Activated CD8-positive, alpha-beta memory T cell treated with anti-CD3 and anti-CD28 coated beads, Interleukin-2, amount 10 ng/mL, durations not matched to agents 7 days and 5 days (primary cell): ENCODE measurements at places on chromosomes 12 and 14.

DNA sequence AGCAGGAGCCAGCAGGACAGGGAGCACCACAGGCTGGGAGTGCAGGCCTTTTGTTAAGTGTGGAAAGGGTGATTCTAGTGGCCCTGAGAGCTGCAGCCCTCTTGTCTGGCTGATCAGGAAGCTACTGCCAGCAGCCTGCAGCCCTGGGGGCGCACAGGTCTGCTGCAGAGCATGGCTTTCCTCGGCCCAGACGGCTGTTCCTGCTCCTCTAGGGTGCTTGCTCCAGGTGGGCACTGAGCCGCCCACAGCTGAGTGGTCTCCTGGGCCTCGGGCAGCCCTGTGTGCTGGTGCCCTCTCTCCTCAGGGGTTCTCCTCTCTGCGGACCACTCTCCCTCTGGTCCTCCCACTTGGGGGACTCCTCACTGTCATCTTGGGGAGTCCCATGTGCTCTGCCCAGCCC, 18.9 kb downstream of the CCDC88C start:
- peak overlapping the region; percentile 99 for H3K4me3 ChIP-seq
- H3K27ac ChIP-seq: peak overlapping the region; percentile 82
- DNase-seq: no peak
- peaks cover 45% of the 10 kb centered on the region for H3K36me3 ChIP-seq
- H3K27me3 ChIP-seq: no peaks in the 10 kb centered on the region
- H3K4me1 ChIP-seq: peaks cover 88% of the 10 kb centered on the region

DNA sequence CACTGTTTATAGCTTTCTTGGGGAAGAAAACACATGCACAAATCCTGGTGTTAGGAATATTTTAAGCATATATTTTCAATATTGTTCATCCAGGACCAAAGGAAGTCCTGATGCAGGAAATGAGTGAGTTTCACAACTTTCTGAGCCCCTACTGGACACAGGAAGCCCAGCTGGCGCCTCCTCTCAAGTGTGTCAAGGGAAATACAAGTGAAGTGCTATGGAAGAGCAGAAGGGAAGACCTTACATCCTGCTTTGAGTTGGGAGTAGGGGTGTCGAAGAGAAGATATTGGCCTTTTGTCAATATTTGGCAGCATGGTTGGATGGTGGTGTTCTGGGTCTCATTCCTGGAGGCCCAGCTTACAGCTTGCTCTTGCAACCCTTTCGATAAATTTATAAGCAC, 66.1 kb upstream of the ZDHHC17 start:
- H3K4me1 ChIP-seq: no peaks in the 10 kb centered on the region
- peaks cover 3% of the 10 kb centered on the region for H3K27me3 ChIP-seq
- no peaks in the 10 kb centered on the region for H3K36me3 ChIP-seq

GRCh38 chr12:46590991-46591703, 218.6 kb upstream of the SLC38A2 start:
- no peak overlapping the region for H3K4me3 ChIP-seq
- H3K27ac ChIP-seq: no peak overlapping the region
- no peak for DNase-seq
- peaks cover 12% of the 10 kb centered on the region for H3K4me1 ChIP-seq

DNA sequence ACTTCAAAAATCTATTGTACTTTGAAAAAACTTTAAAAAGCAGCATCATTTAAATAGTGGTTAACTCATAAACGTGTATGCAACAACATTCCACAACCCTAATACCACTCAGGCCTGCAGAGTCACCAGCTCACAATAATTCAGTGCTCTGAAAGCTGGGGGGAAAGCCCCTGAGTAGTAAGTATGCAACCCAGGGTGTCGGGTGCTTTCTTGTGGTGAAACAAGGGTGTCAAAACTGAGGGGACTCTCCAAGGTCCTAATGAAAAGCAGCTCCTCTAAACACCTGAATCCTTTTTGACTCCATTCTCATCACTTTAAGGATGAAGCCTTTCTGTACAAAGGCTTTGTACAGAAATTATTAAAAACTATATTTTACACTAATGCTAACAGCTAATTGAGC, 33.7 kb downstream of the FGFR1OP2 start:
- H3K27ac ChIP-seq: no peak overlapping the region
- H3K4me1 ChIP-seq: peaks cover 18% of the 10 kb centered on the region
- H3K4me3 ChIP-seq: no peak overlapping the region
- no peaks in the 10 kb centered on the region for H3K27me3 ChIP-seq

DNA sequence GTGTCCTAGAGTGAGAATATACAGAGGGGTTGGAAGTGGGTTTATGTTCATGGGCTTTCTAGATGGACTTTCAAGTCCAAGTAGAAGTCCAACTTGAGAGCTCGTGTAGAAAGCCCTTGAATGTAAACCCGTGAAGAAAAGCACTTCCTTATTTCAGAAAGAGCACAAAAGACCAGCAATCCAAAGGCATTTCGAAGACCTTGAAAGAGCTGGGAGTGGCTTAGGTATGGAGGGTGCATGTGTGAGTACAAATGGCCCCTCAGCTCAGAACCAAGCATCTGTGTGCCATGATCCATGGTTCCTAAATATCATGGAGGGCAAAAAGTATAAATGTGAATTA, 160.7 kb downstream of the ETV6 start:
- H3K27me3 ChIP-seq: no peaks in the 10 kb centered on the region
- peaks cover 7% of the 10 kb centered on the region for H3K36me3 ChIP-seq
- peaks cover 31% of the 10 kb centered on the region for H3K4me1 ChIP-seq
- H3K4me3 ChIP-seq: no peak overlapping the region

DNA sequence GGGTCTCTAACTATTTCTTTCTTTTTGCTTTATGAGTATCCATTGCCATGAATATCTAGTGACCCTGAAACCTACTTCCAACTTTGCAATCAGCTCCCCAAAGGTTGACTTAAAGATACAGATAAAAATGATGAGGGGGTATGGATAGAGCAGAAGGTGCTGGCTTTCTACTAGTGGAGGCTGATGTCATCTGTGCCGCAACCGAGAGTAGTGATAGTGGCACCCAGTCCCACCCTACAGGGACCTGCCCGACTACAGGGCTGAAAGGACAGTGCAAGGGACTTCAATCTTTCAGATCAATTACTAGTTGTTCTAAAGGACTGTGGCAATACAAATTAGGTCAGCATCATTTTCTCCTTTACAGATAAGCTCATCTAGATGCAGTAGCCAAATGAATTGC, 806.0 kb downstream of the VRK1 start:
- H3K4me1 ChIP-seq: peaks cover 27% of the 10 kb centered on the region
- H3K27me3 ChIP-seq: no peaks in the 10 kb centered on the region
- peak; percentile 78 for DNase-seq
- H3K27ac ChIP-seq: no peak overlapping the region
- peaks cover 18% of the 10 kb centered on the region for H3K36me3 ChIP-seq

- H3K27me3 ChIP-seq: peaks cover 21% of the 10 kb centered on the region
- DNase-seq: no peak
- H3K36me3 ChIP-seq: peaks cover 1% of the 10 kb centered on the region
- no peak overlapping the region for H3K4me3 ChIP-seq
- H3K27ac ChIP-seq: no peak overlapping the region
These were observed 11.0 kb upstream of the PLBD1 start for GRCh38 chr12:14578646-14579045.

DNA sequence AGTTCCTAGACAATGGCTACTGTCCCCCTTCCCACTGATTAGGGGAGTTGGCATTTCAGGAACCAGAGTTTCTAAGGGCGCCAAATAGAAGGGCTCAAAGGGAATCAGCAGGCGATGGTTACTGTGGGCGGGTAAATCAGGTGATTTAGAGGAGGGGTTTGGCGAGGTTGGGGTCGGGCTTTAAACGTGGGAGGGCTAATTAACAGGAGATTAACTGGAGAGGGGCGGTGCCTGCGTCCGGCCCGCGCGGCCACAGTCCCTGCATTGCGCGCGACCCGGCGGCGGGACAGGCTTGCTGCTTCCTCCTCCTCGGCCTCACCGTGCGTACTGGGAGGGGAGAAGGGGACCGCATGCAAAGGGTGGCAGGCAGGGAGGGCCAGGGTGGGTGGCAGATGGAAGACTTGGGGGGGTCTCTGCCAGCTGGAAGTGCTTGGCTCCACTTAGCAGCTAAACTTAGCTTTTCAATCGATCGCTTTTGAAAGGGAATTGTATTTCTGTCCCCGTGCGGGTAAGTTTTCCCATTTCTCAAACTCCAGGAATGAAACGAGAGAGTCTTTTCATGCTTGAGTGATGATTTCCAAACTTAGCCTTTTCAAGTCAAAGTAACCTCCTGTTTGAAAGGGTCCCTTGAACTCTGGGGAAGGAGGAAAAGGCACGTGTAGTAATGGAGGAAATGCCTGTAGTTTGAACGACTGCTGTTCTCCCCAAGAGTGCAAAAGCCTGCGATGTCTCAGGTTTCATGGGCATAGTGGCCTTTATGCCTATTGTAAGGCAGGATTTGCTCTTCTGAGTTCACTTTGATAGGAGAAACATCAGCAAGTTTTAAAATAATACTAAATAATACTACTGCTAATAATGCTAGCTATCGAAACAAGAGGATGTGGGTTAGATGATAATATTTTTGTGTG, at the start of gene MGST1:
Gene MGST1 (plus strand): TSS at position 255 of the 908 bp plus-strand sequence. CDS start 6,608 bp downstream, outside the sequence.
- H3K4me3 ChIP-seq: no peak within 1 kb of the TSS
- no peaks in the 10 kb centered on the region for H3K4me1 ChIP-seq
- no peak for DNase-seq
- H3K27ac ChIP-seq: no peak within 1 kb of the TSS
- peaks cover 5% of the 10 kb centered on the region for H3K27me3 ChIP-seq

GRCh38 chr14:103315941-103316340, 18.1 kb upstream of the EIF5 start:
- no peak overlapping the region for H3K27ac ChIP-seq
- no peak overlapping the region for H3K4me3 ChIP-seq
- H3K36me3 ChIP-seq: no peaks in the 10 kb centered on the region
- no peak for DNase-seq

GRCh38 chr14:69685716-69686115, 74.3 kb downstream of the SUSD6 start:
- peaks cover 87% of the 10 kb centered on the region for H3K4me1 ChIP-seq
- peak; percentile 74 for DNase-seq
- H3K27me3 ChIP-seq: no peaks in the 10 kb centered on the region
- H3K36me3 ChIP-seq: peaks cover 35% of the 10 kb centered on the region
- H3K4me3 ChIP-seq: peak overlapping the region; percentile 50
- H3K27ac ChIP-seq: peak overlapping the region; percentile 80

DNA sequence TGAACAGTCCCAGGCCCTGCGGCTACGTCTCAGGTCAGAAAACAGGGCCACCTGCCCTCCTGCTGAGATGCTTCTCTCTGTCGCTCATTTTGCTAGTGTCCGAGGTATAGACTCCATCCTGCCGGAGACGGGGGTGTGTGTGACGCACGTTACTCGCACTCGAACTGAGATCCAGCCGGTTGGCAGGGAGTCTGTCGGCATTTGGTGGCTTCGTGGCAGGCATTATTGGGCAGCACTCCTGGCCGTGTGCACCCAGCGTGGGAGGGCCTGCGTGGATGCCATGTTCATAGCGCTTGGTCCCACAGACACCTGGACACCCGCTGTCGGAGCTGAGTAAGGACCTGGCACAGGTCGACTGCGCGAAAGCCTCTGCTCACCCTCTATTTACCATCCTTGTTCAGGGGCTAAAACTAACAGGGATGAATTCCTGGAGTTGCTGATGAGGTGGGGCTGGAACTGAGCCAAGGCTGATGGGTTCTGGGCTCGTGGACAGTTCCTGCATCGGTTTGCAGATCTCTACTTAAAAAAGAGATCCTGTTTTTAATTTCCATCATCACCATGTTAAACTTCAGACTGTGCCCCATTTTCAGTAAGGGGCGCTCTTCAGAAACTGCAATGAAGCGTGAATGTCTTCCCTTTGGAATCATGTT, 28.6 kb downstream of the AACS start:
- H3K36me3 ChIP-seq: no peaks in the 10 kb centered on the region
- DNase-seq: no peak
- H3K27ac ChIP-seq: no peak overlapping the region
- H3K4me1 ChIP-seq: peaks cover 3% of the 10 kb centered on the region
- H3K27me3 ChIP-seq: no peaks in the 10 kb centered on the region

- DNase-seq: no peak
- no peak overlapping the region for H3K27ac ChIP-seq
- H3K4me1 ChIP-seq: no peaks in the 10 kb centered on the region
- no peaks in the 10 kb centered on the region for H3K27me3 ChIP-seq
These were observed 35.4 kb upstream of the AACS start for GRCh38 chr12:125029761-125030358.

DNA sequence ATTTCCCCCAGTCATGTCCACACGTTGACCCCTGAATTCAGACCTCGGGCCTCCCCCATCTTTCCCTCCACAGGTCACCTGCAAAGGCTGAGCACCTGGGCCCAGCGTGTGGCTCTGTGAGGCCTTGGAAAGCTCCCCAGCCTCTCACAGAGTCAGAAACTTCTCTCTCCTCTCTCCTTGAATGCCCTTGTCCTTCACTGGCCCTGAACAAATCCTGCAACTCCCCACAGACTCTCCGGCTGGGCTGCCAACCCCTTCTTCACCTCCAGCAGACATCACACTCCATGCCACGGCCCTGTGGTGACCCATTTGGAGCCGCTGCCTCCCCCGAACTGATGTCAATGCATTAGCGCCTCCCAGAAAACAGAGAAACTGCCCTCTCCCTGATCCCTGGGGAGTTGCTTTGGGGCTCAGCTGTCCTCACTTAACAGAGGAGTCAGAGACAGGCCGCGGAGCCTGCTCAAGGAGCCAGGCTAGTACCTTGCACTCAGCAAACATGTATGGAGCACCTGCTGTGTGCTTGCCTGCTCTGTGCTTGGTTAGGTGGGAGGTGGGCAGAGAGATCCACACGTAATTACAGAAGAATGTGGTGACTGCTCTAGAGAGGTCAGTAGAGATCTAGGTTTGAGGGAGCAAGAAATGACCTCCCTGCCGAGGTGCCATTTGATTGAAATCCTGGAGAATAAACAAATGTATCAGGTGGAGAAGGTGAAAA, 99.2 kb upstream of the PWP1 start:
- no peaks in the 10 kb centered on the region for H3K4me1 ChIP-seq
- H3K27ac ChIP-seq: no peak overlapping the region
- no peaks in the 10 kb centered on the region for H3K27me3 ChIP-seq
- peaks cover 4% of the 10 kb centered on the region for H3K36me3 ChIP-seq

DNA sequence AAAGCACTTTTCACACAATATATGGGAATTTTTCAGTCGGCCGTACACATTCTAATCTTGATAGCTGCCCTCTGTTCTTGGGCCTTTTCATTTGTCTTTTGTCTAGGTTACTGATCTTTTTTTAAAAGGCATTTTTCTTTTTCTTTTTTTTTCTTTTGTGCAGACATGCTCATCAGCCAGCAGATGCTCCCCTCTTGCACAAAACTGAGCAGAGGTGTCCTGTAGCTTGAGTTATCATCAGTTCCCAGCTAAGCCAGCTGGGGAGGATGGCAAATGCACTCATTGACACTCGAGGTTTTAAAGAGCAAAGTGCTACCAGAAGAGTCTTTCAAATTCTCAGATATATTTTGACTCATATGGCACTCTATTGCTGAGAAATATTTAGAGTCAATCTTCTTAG, 913.9 kb upstream of the SEL1L start:
- H3K4me1 ChIP-seq: no peaks in the 10 kb centered on the region
- H3K27me3 ChIP-seq: no peaks in the 10 kb centered on the region
- no peak overlapping the region for H3K4me3 ChIP-seq
- no peak for DNase-seq
- no peak overlapping the region for H3K27ac ChIP-seq

GRCh38 chr12:115357681-115358080, 673.7 kb upstream of the TBX3 start:
- H3K27ac ChIP-seq: no peak overlapping the region
- no peaks in the 10 kb centered on the region for H3K36me3 ChIP-seq
- H3K4me1 ChIP-seq: peaks cover 7% of the 10 kb centered on the region
- no peak overlapping the region for H3K4me3 ChIP-seq
